Germinal center (tissue), 1 donor: ENCODE measurements at places on chromosomes 12 and 14.

GRCh38 chr14:85535321-85535720 is 5.4 kb downstream of the FLRT2 start:
- DNase-seq, result no peak

DNA sequence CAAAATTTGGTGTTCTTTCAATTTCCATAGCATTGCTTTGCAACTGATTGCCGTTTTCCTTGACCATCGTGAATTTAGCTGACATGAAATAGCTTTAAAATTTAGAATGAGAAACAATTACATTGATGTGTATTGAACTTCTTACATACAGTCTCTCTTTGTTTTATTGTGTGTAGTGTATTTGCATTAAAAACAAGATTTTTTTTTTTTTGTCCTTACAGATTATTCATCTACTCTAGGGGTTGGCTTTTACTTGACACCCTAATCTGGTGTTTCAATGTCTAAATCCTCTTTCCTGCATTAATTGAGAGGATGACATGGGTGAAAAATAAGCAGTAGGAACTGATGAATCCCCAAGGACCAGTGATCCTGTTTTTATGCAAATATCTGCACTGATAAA is 20.6 kb downstream of the LIN52 start:
- DNase-seq, result no peak

DNA sequence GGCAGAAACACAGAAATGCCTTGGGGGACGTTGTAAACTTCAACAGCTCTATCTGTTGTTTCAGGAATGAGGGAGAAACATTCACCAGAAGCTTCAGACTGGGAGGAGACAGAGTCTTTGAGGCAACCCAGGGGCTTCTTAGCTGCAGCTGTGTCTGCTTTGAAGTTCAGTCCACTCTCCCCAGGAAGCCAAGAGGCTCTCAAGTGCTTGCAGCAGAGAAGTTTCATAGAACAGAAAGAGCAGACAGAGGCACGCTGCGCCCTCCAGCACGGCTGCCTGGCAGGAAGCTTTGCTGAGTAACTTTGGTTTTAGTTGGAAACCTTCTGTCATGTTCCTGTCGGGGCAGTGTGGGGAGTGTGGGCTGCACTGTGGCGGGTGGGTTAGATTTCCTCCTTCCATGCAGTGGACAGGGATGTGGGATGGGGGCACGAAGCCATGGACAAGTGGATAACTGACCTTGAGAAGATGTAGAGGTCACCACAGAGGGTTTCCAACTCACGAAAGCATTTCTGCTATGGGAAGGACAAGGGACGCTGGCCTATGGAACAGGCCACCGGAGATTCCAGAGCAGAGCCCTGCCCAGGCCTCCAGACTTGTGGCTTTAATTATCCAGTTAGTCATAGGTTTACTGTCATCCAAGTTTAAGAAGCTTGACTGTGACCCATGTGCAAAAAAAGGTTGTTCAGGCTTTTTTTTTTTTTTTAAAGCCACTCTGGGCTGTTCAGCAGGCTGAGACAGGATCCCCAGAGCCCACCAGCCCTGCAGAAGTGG is 107.7 kb downstream of the ARF6 start:
- DNase-seq, result peak; percentile 34

- no peak for DNase-seq
These were observed 53.7 kb downstream of the MON2 start for GRCh38 chr12:62520361-62520760.

DNA sequence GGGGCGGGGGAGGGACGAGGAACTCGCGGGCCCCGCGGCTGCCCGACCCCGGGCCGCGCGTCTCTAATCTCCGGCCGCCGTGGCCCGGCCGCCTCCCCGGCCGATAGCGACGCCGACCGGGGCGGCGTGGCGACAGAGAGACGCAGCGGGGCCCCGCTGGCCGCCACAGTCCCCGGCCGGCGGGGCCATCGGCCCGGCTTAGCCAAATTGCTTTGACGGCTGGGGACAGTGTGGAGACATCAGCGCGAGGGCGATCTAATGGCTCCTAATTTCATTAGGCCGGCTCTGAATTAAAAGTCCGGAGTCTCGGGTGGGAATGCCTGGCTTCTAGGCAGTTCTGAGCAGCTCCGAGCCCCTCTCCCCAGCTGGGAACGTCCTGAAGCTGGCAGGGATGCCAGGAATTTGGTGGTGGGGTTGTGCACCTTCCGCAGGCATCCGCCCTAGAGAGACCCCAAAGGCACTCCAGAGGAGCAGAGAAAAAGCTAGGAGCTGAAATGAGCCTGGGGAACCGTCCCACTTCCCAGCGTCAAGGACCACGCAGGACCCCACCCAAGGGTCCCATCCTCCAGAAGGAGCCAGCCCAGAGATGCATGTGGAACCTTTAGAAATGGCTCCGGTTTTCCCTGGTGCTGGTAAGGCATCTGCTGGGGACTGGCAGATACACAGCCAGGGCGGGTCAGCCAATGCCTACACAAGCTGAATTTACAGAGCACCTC is 9.6 kb downstream of the TBX5 start:
- no peak for DNase-seq

- no peak for DNase-seq
These were observed 49.0 kb downstream of the MDGA2 start for GRCh38 chr14:47626151-47627035.

GRCh38 chr14:98634043-98634820 is 637.8 kb downstream of the BCL11B start:
- no peak for DNase-seq

GRCh38 chr14:35910191-35910590 is 84.1 kb downstream of the BRMS1L start:
- DNase-seq, result no peak

- DNase-seq, result no peak
These were observed 22.3 kb upstream of the ELK3 start for GRCh38 chr12:96171905-96172304.

DNA sequence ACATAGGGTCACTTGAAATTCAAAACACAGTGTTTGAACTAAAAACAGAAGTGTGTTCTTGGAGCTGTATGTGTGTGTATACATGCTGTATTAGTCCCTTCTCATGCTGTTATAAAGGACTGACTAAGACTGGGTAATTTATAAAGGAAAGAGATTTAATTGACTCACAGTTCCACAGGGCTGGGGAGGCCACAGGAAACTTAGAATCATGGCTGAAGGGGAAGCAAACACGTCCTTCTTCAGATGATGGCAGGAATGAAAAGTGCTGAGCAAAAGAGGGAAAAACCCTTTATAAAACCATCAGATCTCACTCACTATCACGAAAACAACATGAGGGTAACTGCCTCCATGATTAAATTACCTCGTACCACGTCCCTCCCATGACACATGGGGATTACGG is 224.1 kb downstream of the BCAT1 start:
- DNase-seq, result no peak

DNA sequence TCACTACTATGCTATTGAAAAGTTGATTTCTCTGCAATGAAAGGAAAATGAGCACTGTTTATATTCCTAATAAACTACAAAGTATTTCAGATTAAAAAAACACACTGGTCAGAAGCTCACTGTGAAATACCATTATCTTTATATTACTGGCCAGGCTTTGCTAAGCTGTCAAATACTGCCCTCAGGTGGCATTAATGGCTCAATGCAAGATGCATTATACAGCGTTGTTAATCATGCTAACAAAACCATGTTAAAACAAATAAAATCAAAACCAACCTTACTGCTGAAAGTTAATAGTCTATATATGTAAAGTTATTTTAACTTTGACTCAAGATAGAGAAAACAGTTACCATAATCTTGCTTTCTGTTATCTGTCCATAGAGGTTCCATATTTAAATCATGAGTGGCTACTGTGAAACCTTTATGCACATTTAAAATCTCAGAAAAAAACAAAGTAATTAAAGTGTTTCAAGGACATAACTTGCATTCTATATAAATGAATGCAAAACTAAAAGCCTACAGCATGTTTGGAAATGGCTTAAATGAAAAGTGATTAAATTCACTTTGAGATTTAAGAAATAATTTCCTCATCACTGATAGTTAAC is 121.7 kb downstream of the RALGAPA1 start:
- peak; percentile 26 for DNase-seq

DNA sequence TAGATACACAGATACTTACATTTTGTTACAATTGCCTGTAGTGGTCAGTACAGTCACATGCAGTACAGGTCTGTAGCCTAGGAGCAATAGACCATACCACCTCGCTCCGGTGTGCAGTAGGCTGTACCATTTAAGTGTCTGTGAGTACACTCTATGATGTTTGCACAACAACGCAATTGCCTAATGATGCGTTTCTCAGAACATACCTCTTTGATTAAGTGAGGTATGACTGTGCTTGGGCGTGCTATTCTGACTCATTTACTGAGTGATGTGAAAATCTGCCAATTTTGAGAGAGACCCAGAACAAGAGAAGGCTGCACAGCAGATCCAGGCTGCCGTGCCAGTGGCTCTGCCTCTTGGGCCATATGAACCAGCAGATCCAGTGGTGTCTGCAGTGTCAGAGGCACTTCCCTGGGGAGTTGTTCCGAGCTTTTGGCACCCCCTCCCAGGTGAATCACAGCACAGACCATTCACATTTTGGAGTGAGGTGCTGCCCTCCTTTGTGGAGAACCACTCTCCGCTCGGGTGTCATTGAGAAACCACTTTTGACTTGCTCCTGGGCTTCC is 20.4 kb downstream of the DLK1 start:
- DNase-seq, result no peak

DNA sequence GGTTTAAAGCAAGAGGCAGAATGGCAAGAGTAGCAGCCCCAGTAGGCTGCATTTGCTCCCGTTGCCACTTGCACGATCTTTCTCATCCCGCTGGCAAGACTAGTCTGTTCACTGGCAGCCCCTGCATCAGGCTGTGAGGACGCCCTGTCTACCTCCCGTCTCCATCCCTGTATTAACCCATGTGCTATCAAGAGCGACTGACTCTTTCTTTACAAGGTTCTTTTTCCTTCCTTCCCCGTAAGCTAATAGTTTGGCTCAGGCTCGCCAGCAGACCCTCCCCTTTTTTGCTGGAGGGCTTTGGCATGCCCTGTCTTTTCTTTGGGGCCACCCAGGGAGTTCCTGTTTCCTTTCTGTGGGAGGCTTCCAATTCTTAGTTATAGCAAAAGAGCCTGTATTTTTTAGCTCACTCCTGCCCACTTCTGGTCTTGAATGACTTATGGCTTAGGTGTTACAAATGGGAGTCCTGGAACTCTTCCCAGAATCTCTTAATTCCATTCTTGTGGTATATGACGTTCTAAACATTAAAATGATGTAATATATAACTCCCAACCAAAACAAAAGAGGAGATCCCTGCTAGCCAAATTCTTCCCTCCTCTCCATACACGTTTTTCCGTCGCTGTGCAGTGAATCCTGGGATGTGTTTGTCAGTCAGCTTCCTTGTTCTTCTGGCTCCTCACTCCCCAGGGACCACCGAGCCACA is 149.0 kb downstream of the PRKCH start:
- no peak for DNase-seq

GRCh38 chr12:104764225-104765091 is 193.6 kb downstream of the SLC41A2 start:
- DNase-seq, result no peak

GRCh38 chr12:9049520-9050133 is 60.3 kb downstream of the KLRG1 start:
- peak; percentile 33 for DNase-seq

GRCh38 chr12:151579-151978 is 62.4 kb downstream of the SLC6A12 start:
- DNase-seq, result no peak

GRCh38 chr12:636632-637031 is 26.6 kb downstream of the NINJ2 start:
- no peak for DNase-seq

DNA sequence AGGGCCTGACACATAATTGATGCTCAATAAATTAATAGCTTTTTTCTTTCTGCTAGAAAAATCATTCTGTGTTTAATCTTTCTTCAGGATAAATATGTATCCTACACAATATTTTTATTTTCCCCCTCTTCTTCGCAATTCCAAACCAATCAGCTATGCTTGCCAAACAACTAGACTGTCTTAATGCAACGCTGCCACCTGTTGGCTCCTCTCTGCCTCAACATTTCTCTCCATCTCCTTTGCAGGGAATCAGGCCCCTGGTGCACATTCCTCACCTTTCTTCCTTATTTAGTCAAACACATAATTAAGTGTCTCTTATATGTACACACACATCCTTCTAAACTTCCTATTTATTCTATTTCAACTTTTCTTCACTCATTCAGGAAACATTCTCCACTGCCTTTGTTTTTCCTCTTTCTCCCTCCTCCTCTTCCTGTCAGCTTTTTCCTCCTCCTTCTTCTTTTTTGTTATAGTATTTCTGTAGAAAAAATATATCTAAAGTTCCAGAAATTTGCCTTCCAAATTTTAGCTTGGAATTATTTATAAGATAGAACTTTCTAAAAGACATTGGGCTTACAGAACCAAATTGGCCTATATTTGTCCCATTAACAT is 406.0 kb downstream of the PRKD1 start:
- DNase-seq, result no peak

DNA sequence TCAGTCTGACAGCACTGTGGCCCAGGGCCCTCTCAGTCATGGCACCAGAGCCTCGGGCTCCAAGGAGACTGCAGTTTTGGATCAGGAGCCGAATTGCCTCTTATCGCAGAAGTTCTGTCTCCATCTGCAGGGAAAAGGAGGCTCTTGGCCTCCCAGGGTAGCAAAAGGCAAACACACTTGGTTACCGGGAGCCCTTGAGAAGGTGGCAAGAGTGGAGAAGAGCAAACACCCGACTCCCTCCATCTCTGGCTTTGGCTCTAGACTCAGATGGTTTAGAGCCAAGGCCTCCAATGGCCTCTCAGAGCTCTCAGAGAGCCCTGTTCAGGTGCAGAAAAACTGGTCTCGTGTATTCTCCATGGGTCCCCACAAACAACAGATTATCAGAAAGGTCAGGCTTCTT is 44.6 kb downstream of the NINJ2 start:
- no peak for DNase-seq

GRCh38 chr12:12097891-12098690 is 27.4 kb downstream of the BCL2L14 start:
- no peak for DNase-seq

- peak; percentile 17 for DNase-seq
These were observed 136.3 kb downstream of the SCARB1 start for GRCh38 chr12:124727264-124727800.

- DNase-seq, result peak; percentile 17
These were observed 32.8 kb upstream of the TOMM20L start for GRCh38 chr14:58362798-58363412.

- no peak for DNase-seq
These were observed 33.5 kb upstream of the ARID2 start for GRCh38 chr12:45696049-45696448.

DNA sequence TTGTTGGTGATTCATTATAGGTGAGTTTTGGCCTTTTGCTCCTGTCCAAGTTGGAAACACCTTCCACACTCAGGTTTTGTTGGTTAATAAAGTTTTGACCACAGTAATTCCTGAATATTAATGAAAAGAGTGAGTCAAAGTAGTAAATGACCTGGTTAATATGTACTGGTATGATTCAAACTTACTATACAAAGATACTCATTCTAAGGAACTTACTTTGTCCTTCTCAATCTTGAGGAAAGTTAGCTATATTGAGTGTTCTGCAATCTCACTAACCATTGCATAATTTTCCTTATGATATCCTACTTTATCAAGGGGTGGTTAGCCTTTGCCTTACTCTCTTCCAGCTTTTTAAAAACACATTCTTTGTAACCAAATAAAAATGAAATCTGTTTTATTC is 20.9 kb upstream of the HECTD1 start:
- no peak for DNase-seq

- no peak for DNase-seq
These were observed 87.6 kb downstream of the EML1 start for GRCh38 chr14:99880651-99881420.
